ENCODE measurements at places on chromosomes 4 and X.

GRCh38 chr4:110967936-110968335 is 345.1 kb upstream of the PITX2 start:
- no peak for DNase-seq

- DNase-seq = no peak
Measured at GRCh38 chrX:141903400-141904155, at the start of gene MAGEC1. TSS of gene MAGEC1 (plus strand) at chrX:141903894. CDS start at chrX:141905073, 1,179 bp downstream.

GRCh38 chr4:157521906-157522305 is 301.4 kb downstream of the GRIA2 start:
- no peak for DNase-seq

DNA sequence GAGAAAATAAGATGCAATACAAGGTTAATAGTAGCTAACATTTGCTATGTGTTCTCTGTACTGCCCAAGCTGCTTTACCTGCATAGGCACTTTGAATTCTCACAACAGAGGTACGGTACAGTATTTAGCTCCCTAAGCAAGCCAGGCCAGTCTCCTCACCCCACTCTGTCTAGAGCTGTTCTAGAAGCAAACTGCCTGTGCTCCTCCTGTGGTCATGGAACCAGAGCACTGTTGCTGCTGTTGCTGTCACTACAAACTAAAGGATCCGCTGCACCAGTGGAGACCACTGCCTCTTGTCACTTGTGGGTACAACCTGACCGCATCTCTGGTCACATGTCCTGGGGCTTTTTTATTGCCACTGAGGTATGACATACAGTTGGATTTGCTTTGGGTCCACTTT is 19.6 kb downstream of the ZNF330 start:
- DNase-seq = no peak

DNA sequence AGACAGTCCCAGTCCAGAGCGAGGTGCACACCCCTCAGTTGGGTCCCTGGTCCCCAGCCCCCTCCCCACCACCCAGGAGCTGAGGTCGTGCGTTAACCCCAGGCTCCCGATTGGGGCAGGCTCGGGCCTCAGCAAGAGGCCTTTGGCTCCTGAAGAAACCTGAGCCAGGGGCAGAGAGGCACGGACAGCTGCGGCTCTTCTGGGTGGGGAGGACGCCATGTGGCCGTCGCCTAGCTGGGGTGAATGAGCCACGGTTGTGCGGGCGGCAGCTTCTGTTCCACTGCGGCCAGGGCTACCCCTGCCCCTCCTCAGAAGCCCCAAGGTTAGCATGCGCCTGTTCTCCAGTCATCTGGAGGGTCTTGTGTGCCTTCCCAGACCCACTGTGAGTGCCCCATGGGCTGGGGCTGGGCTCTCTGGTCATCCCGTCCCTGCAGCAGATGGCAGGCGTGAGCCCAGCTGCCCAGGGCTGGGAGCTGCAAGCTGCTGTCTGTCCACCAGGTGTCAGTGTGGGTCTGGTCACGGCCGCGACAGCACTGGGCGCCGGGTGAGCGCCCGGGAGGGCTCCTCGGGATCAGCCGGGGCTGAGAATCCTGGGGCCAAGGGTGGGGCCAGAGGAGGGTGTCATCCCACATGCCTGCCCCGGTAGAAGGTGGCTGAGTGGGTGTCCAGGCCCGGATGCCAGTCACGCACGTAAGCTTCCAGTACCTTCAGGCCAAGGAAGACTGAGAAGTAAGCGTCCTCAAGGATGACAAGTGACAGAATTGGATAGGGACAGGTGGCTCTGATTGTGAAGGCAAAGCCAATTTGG is 21.9 kb downstream of the ATP2B3 start:
- DNase-seq = peak; percentile 75

DNA sequence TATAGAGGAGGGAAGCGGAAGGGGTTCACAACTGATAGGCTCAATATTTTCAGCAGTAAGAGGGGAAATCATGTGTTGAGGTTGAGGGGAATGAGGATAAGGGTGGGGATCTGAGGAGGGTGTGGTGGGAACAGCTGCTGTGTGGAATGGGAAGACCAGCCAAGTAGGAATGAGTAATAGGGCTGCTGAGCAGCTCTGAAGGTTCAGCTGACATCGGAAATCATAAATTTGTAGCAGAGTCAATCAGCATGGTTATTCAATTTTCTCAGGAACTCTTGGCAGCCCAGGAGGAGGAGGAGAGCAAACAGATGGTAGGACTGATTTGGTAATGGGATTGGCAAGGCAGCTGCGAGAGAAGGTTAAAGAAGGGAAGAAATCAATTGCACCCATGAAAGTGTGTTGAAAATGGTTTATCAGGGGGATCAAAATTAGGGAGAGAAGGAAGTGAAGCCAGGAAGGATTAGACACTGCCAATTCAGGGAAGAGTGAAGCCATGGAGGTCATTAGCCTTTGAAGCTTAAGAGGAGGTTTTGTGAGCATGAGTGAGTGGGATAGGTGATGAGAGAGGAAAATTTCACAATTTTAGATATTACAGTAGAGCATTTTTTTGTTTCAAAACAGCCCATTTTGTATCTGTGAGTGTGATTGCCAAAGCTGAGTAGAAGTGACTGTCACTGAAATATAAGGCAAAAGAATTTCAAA is 82.6 kb downstream of the PCDH7 start:
- DNase-seq = no peak

GRCh38 chr4:183384516-183384915 is 59.9 kb upstream of the CDKN2AIP start:
- no peak for DNase-seq

DNA sequence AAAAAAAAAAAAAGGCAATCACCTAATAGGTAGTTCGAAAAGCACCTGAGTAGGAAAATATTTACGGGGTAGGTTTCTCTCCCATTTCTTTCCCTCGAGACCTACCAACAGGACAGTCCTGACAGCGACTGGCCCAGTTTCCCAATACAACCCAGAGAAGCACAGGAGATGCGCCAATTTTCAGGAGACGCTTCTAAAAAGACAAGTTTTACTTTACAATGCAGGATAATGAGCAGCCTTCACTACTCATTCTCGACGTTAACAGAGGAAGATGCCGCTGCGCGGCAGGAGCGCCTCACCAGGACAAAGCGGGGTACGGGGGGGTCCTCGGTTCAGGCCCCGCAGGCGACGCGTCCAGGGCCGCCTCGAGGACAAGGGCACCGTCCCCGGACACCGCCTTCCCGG is 708 bp downstream of the BCLAF3 start:
- no peak for DNase-seq

GRCh38 chr4:744212-744841 is 38.7 kb downstream of the PCGF3 start:
- peak; percentile 26 for DNase-seq

- no peak for DNase-seq
Measured at GRCh38 chrX:50780144-50780543, 33.9 kb downstream of the SHROOM4 start.

DNA sequence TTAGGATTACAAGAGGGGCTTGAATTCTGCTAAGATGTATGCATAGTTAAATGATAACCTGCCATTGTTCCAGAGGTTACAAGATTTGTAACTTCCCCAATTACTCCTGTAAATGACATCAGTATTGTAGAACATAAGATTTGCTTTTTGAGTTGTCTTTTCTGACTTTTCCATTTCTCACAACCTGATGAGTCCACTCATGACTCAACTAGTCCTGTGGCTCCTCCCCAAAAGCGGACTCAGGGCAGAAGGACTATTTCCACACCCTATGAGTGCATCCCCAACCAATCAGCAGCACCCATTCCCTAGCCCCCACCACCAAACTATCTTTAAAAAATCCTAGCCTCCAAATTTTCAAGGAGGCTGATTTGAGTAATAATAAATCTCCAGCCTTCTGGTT is 54.7 kb downstream of the HOPX start:
- no peak for DNase-seq

- DNase-seq = no peak
Measured at GRCh38 chr4:165512424-165512823, 133.6 kb downstream of the CPE start.

DNA sequence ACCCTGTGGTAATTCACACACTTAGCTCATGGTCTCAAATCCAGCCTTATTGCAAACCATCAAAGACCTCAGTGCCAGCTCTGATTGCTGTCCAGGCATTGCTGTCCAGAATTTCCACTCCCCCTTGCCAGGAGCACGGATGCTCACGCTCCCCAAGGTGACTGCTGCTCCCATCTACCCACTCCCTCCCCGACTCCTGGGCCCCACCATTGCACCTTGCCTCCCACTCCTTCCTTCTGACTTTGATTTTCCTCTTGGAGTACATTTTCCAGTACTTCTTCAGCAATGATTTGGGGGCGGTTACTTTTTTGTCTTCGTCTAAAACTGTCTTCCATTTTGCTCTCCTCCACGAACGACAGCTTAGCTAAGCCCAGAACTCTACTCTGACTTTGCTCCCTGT is 11.5 kb downstream of the ZFYVE28 start:
- DNase-seq = no peak

GRCh38 chr4:13201241-13201640 is 282.9 kb downstream of the RAB28 start:
- no peak for DNase-seq

DNA sequence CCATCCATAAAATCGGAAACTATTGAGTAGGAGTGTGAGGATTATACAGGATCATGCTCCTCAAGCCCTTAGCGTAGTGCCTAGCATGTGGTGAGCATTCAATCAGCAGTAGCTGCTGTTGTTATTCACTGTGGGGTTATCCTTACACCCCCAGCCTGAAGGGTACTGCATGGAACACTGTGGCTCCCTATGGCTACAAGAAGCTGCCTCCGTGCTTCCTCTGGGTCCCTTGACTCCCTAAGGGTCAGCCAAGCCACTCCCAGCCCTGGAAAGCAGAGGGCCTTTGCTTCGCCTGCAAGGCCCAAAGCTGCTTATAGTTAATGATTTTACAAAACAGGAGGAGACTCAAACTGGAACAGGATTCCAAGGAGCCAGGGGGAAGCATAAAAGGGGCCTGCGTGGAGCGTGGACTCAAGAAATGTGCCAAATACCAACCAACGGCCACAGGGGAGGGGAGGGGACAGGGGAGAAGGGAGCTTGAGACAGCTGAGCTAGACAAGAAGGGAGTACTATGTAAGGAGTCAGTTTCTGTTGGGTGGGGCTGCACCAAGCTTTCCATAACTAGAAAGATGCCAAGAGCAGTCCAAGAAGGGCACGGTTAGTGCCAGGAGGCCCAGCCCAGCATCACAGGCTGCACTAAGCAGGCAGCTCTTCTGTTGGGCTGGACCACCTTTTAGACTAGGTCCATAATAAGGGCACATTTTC is 15.9 kb downstream of the SEPTIN6 start:
- no peak for DNase-seq

- no peak for DNase-seq
Measured at GRCh38 chr4:1402021-1402515, 4.2 kb downstream of the NKX1-1 start.

GRCh38 chr4:15744016-15744545 is 34.0 kb upstream of the CD38 start:
- no peak for DNase-seq

DNA sequence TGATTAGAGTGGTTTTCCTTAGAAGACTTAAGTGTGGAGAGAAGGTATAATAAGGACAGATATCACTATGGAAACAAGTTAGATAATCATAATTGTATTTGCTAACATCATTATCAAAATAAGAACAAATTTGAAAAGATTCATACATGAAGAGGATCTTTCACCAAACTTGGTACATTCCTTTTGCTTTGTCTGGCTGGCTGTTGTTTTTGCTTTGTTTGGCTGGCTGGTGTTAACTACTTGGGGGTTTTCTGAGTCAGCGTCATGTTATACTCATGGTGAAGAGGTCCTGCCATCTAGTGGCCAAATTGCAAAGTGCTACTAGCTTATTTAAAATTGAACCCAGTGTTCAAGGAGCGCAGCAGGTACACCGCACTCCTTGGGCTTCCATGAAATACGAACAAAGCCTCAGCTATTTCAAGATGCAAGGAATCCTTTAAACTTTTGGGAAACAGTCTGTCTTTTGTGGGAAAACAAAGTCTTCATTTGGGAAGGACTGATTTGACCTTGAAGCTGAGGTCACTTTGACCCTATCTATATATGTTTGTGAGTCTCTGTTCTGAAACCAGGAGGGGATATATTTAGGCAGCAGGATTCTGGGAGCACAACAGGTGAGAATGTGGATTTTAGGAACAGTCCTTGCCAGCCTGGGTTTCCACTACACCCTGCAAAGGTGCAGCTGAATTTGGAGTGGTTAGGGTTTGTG is 129.7 kb downstream of the PLS3 start:
- DNase-seq = no peak

DNA sequence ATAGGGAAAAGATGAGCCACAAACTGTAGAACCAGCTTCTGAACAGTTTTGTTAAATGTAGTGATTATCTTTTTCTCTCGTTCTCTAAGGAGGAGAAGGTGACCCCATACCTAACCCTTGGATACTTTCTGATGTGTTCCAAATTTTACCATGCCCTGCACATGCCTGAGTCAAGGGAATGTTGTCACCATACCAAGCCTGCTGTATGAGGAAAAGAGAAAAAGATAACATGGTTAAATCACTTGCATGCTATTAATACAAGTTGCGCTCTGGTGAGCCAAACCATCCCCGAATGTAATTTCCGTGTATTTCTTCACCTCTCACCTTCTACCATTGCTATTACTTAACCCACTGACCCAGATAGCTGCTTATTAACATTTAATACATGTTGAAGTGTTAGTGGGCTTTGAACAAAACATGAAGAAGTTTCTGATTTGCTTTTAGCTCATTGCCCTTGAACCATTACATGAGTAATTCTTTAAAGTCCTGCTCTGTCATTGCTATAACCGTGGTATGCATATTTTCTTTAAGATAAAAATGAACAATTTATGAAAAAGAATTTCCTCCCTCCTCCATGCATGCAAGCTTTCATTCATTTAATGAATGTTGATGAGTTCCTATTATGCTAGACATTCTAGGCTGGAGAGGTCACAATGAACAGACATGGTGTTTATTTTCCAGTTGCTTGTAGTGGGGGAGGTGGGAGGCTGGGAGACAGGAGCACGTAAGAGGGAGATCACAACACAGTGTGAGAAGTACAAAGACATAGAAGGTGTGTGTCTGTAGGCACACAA is 13.6 kb upstream of the KIT start:
- DNase-seq = no peak

- DNase-seq = no peak
Measured at GRCh38 chr4:183638436-183638835, 20.5 kb downstream of the RWDD4 start.

GRCh38 chr4:158560284-158560683 is 38.6 kb downstream of the RXFP1 start:
- no peak for DNase-seq

- no peak for DNase-seq
Measured at GRCh38 chr4:146222313-146222712, 8.0 kb downstream of the REELD1 start.

GRCh38 chrX:154083126-154083517 is 14.4 kb downstream of the MECP2 start:
- no peak for DNase-seq

- no peak for DNase-seq
Measured at GRCh38 chr4:175386776-175387507, 425.1 kb downstream of the GPM6A start.

- DNase-seq = no peak
Measured at GRCh38 chr4:143184217-143184502, 557 bp upstream of the USP38 start.

DNA sequence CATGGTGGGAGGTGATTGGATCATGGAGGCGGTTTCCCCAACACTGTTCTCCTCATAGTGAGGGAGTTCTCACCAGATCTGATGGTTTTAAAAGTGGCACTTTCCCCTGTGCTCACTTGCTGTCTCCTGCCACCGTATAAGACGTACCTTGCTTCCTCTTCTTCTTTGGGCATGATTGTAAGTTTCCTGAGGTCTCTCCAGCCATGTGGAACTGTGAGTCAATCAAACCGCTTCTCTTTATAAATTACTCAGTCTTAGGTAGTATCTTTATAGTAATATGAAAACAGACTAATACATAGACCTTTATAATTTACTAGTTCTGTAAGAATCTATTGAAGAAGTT is 82.5 kb upstream of the PITX2 start:
- no peak for DNase-seq
